Kasumi-1 (cell line): ENCODE measurements at places on chromosomes 13 and 19.

DNA sequence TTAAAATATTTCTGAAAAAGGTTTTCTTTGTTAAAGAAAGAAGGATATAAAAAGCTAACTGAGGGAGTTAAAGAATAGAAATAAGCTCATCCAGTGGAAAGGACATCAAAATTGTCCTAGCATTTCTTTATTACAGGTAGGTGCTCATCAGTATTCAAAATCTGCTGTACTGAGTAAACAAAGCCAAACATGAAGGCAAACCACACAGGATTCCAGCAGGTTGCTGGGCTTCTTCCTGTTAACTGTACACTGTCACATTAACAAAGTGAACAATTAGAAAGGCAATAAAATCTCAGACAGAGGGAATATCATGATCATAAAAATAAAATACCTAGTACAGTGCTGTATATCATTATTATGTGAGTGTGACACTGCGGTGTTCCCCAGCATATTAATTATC lies 1541.0 kb downstream of the SLITRK5 start:
- DNase-seq, result no peak

- DNase-seq, result no peak
Measured at GRCh38 chr13:39561971-39562370, 41.0 kb downstream of the LHFPL6 start.

GRCh38 chr13:111336666-111337065 lies 16.2 kb downstream of the TEX29 start:
- no peak for DNase-seq

GRCh38 chr13:48185018-48185417 lies 48.0 kb upstream of the ITM2B start:
- no peak for DNase-seq

DNA sequence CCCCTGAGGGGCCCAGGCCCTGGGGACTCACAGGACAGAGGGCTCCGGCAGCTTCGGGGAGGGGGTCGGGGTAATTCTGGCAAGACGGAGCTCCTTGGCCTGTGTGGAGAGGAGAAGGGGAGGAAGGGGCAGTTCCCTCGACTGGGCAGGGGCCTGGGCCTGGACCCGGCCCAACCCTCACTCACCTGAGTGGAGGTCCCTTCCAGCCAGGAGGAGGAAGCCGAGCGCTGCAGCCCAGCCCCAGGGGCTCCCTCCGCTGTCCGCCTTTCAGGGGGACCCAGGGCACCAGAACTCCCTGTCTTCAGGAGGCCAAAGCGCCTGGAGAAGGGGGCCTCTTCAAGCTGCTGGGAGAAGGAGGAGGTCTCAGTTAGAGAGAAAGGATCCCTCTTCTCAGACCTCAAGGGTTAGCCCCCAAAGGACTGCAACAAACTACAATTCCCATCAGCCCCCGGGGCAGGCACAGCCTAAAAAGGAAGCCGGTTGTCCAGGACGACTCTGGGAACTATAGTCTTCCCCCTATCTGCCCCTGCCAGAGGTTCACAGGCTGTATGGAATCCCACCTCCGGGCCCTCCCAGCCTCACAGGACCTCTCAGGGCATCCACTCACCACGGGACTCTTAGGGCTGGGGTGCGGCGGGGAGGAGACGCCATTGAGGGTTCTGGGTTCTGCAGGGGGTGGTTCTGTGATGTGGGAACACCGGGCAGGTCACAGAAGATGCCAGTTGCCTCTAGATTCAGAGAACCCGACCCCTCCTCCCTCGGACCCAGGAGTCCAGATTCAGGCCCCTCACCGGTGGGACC lies 19.8 kb downstream of the EPS8L1 start:
- DNase-seq, result no peak

- no peak for DNase-seq
Measured at GRCh38 chr13:100549316-100549715, 39.3 kb downstream of the GGACT start.

DNA sequence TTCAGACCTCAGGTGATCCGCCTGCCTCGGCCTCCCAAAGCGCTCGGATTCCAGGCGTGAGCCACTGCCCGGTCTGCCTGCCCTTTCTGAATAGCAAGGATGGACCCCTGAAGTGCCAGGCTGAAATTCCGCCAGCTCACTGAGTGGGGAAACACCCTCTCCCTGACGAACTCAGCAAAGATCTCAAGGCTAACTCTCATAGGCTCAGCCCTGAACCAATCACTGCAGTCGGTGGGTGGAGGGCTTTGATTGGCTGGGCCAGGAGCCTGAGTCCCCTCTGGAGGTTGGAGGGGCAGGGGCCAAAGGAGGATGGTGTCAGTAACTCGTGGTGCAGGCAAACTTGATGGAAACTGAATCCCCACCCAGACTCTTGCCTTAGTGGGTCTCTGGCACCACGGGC lies 11.2 kb upstream of the COMP start:
- no peak for DNase-seq

- no peak for DNase-seq
Measured at GRCh38 chr19:33086955-33087354, 6.0 kb downstream of the GPATCH1 start.

DNA sequence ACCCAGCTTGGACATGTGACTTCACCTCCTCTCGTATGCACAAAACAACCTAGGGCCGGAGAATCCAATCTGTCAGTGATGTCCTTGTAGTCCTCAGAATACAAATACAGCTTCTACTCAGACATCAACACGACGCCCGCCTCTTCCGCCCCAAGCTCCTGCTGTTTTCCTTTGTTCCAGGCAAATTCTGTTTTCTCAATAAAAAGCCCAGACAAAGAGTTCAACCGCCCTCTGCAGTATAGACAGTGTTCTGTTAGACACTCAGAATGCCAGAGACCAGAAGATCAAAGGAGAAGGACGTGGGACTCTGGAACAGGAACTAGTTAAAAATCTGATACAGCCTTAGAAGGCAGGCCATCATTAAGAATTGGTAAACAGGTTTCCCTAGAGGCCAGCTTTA lies 42.0 kb upstream of the GGACT start:
- no peak for DNase-seq

DNA sequence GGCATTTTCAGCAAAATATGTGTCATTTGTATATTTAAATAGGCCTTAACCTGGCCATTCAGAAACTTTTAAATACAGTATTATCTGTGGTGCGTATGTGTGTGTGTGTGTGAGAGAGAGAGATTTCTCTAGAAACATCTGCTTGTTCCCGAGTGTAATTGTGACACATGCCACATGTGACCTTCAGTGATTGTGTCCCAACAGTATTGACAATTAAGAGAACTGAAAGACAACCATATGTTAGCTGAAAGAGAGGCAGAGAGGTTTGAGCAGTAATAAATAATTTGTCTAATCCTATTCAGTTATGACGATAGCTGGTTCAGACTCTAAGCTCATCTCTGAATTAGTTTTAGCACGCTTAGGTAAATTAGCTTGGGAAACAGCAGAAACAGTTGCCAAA lies 1503.1 kb downstream of the PCDH9 start:
- no peak for DNase-seq
